Regular cardiac myocyte (primary cell): ENCODE measurements at places on chromosomes 2 and 18. TPM values are rescaled to one million over a fixed set of nuclear protein-coding genes. Genes with fewer than 3 reads are reported as not detected.

TRIM54 gene
- under 0.01 TPM in 1 of 2 replicates, not detected in the other for total RNA-seq

STAMBP gene
- total RNA-seq, result 25.7 and 33.0 TPM in 2 replicates

ZNF514 gene
- total RNA-seq, result 8.8 and 18.3 TPM in 2 replicates

AQP12B gene
- total RNA-seq, result not detected in 2 replicates
